ENCODE measurements at places on chromosomes 12 and 14.

DNA sequence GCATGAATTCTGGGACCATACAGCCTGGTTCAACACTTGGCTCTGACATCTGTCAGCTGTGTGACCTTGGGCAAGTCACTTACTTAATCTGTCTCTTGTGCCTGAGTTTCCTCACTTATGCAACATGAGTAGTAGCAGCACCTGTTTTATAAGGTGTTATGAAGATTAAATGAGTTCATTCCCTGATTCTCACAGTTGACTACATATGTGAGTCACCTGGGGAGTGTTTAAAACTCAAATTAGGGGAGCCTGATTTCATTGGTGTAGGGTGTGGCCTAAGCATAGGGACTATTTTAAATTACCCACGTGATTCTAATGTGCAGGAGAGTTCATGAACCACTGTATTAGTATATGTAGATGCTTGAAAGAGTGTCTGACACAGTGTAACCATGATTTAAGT lies 36.7 kb upstream of the TMEM233 start:
- no peak for DNase-seq

DNA sequence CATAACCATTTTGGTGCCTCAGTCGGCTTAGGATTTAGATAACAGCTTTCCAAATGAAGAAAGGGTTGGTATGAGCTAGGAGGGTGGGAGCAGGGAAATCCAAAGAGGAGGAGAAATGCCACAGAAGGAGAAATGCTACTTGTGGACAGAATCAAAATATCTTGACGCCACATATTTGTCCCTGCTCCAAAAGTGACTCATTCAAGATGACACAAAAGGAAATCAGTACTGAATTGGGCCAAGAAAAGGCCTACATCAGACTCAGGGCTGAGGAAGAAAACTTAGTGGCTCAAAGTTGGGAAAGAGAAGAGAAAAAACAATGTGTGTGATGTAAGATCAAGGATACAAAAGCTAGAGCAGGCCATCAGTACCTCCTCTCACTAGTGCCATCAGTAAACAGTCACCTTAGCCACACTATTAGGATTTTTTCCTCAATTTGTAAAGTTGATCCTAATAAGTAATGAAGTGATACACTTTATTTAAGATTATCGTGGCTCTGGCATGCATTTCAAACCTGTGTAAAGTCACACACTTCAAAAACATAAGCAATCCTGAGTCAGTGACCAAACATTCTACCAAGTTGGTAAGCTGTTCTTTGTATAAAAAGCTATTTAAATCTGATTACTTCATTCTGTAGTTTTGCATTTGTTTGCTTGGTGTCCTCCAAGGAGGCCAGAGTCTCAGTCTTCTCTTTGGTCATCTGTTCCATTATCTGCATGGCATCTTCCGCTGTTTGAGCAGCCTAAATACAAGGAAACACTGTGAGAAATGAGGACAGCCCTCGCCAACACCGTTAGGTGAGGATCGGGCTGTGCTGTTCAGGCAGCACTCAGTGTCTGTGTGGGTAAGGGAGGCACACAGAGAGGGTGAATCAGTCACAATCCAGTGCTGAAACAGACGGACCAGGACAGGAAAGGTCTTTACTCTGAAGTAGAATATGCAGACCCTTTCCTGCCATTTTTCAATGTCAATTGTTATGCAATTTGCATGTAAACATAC lies 52.6 kb upstream of the VPS33A start:
- DNase-seq = no peak

DNA sequence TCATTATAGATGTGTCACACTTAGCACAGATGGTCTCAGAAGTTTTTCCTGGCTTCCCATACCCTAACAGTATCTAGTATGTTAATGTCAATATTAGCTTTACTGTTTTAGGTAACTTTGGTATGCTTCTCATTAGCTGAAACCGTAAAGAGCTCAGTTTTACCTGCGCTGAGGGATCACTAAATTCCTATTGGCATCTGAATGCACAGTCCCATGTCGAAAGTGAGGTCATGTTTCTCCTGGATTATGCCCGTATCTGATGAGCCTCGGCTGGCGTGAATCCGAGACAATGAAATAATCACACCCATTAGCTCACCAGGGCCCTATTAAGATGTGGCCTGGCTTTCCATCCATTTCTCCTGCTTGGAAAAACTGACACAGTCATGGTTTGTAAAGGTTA lies 418.2 kb downstream of the ZFP36L1 start:
- DNase-seq = no peak

GRCh38 chr12:129075460-129076208 lies 222.4 kb downstream of the GLT1D1 start:
- DNase-seq = no peak

DNA sequence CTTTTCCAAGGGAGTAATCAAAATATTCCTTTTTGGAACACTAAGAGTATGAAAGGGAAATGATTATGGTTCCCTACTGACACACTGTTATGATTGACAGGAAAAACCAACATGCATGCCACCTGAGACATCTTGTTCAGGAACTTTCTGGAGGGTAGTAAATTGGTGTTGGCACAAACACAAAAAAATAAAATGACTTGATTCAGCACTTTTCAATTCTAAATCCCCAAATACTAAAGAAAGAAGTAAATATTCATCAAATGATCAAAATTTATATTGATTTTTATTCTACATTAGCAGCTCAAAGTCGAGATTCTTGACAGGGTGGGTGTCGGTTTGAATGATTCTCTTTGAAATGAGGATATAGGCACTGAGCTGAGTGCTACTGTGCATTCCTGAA lies 271.4 kb upstream of the NPAS3 start:
- DNase-seq = no peak

- DNase-seq = no peak
These were observed 322.5 kb downstream of the ZFP36L1 start for GRCh38 chr14:68470361-68470760.

DNA sequence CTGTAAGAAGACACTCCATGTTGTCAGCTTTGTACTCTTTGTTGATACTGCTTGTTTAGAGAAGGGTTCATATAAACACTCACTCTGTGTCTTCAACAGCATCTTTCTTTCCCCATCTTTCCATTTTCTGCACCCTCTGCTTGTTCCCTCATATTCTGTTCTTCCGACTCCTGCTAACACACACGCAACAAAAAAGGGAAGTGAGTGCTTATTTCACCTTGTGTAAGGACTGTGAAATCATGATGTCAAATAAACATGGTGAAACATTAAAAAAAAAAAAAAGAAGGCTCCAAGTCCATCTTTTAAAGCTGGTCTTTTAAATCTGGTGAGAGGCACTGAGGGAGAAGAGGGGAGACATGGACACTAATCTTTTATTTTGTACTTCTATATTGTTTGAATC lies 145.4 kb downstream of the RPAP3 start:
- DNase-seq = no peak
